ENCODE measurements at places on chromosomes 1 and 21.
A peak's percentile ranks its signal among the peaks of the same experiment; 100 is the strongest.

- no peak for DNase-seq
These were observed 338 bp upstream of the TOR1AIP1 start for GRCh38 chr1:179881642-179882252.

GRCh38 chr1:228147151-228147693 lies 2.5 kb upstream of the GJC2 start:
- DNase-seq: no peak

DNA sequence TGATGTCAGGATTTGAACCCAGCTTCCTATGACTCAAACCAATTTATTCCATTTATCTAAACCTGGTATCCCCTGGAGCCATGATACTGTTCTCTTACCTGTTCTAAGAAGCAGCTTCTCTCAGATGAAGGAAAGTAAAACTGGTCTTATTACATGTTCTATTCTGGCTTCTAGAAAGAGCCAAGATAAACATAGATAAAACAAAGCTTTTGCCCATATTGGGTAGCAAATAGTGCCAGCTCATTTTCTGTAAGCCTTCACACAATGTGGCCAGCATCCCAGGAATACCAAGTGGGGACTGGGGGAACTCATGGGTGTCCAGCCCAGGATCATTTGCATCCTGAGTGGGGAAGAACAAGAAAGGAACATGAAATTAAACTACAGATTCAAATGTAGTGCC lies 53.5 kb upstream of the EPHA8 start:
- DNase-seq: no peak

GRCh38 chr1:197783510-197783948 lies 8.2 kb upstream of the DENND1B start:
- DNase-seq: no peak

DNA sequence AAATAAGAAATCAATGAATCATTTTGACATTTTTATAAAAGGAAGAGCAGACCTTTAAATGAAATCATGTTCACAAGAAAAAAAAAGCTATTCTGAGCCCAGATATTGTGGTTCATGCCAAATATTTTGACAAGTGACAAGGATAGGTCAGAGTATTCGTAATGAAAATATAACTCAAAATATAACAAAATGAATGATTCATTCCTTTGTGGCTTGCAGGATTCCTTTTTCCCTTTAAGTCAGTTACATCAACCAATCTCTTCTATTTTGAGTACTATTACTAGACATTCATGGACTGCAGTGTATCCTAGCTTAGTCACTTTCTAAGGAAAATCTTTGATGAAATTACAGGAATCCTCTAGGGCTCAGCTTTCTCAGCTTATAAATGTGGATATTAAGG lies 188.7 kb downstream of the COL11A1 start:
- no peak for DNase-seq

DNA sequence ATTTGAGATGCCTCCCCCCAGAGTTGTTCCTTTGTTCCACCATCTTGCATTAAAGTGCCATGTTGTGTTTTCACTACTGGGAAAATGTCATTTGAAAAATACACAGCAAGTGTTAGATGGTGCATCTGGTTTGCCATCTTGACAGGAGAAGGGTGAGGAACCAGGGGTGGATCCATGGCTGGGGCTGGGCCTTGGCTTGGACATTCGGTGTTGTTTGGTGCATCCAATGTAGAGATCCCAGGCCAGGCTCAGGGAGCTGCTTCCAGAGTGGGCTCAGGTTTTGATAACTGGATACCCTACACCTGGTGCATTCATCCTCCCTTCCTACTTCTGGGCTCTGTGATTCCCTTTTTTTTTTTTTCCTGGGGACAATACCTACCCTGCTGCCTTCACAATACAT lies 103.5 kb downstream of the UCK2 start:
- DNase-seq: no peak

- no peak for DNase-seq
These were observed 5.1 kb downstream of the CLCNKB start for GRCh38 chr1:16048573-16049189.

- no peak for DNase-seq
These were observed 36.5 kb downstream of the SCCPDH start for GRCh38 chr1:246760422-246761347.

GRCh38 chr1:24091971-24092482 lies 19.9 kb downstream of the MYOM3 start:
- no peak for DNase-seq

DNA sequence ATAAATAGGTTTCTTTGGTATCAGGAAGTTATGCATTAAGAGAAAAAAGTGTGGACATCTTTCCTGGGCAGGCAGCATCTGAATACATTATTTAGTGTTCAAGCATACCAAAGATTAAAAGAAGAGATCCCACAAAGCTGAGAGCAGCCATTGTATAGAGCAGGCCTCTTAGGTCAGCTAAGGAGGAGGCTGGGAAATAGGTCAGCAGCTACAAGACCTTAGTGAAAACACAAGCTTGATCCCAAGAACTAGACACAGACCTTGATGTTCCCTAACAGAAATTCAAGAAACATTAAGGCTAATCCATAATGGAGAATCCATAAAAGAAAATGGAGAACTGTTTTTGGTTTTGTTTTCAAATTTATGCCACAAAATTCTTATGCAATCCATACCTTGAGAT lies 135.3 kb upstream of the DPT start:
- DNase-seq: no peak

DNA sequence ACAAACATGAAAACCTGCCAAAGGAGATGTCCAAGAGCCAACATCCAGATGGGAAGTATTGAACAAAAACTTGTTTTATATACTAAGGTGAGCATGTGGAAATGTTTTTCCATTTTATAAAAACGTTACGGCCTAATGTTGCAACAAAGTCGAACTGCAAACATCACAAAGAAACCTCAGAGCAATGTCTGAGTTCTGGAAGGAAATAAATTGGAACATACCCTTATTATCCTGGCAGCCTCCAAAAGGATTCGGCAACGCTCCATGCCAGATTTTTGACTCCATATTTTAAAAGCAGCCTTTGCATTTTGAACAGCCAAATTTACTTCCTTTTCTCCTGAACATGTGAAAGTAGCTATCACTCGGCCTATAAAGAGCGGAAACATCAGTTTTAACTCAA lies 3.3 kb downstream of the ALDH9A1 start:
- DNase-seq: no peak

GRCh38 chr21:42584296-42584641 lies 69.2 kb upstream of the PDE9A start:
- no peak for DNase-seq

GRCh38 chr1:175530183-175530582 lies 213.2 kb downstream of the TNR start:
- no peak for DNase-seq

- no peak for DNase-seq
These were observed 438.6 kb downstream of the OMA1 start for GRCh38 chr1:58107943-58108342.

GRCh38 chr1:215508311-215508710 lies 58.8 kb upstream of the KCTD3 start:
- no peak for DNase-seq

GRCh38 chr1:9473032-9473807 lies 66.0 kb upstream of the SLC25A33 start:
- no peak for DNase-seq

DNA sequence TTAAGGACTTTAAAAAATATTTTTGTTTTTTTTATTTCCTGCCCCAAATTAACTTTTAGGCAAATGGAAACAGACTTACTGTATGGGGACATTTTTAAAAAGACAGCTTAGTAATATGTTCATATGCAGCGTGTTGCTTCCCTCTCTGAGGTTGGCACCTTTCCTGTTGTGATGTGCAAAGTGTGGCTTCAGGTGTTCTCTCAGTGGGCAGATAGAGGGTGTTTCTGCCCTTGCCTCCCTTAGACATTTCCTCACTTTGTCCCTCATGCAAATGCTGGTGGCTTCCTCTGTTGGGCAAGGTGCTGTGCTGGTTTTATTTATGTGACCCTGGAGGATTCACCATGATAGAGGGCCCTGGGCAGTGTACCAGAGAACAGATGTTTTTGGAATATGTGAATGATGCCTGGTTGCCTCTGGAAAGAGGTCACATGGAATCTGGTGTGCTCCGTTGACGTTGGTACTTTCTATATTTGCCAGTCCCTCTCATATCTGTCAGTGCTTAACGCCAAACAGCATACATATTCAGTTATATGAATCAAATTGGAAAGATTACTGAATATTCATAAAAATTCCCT lies 123.5 kb downstream of the PATJ start:
- DNase-seq: no peak

GRCh38 chr1:3858231-3858981 lies 1.1 kb downstream of the DFFB start:
- peak; percentile 21 for DNase-seq

DNA sequence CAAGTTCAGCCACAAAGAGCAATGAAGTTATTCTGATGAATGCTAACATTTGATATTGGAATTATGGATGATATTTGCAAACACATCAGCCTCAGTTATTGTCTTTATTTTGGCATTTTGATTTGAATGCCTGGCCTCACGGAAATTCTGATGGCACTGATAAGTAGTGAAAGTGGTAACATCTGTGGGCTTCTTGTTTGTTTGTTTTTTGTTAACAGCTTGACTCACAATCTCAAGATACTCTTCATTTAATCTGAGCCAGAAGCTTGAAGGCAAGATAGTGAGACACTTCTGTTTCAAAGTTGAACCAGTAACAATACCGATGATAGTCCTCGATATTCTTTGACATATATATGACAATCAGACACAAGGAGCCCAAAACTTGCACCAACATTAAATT lies 182.9 kb upstream of the NFIA start:
- DNase-seq: no peak

Measured in activated CD4-positive, alpha-beta memory T cell treated with anti-CD3 and anti-CD28 coated beads, Interleukin-2, amount 10 ng/mL, durations not matched to agents 7 days and 5 days (primary cell).